ENCODE measurements at places on chromosomes 1 and 21. TPM values are rescaled to one million over a fixed set of nuclear protein-coding genes. Genes with fewer than 3 reads are reported as not detected.

HSD11B1 gene
- 15.7 TPM for total RNA-seq

GRCh38 chr1:162279136-162279498 lies 97.5 kb downstream of the SPATA46 start:
- peaks cover under 1% of the 10 kb centered on the region for H3K4me1 ChIP-seq
- H3K36me3 ChIP-seq = no peaks in the 10 kb centered on the region
- no peak for DNase-seq
- H3K27me3 ChIP-seq = no peaks in the 10 kb centered on the region

GRCh38 chr1:223712850-223713474 lies 623 bp downstream of the CAPN2 start:
- H3K27me3 ChIP-seq = no peaks in the 10 kb centered on the region
- peak overlapping the region; percentile 84 for H3K27ac ChIP-seq
- H3K4me1 ChIP-seq = peaks cover 58% of the 10 kb centered on the region
- peaks cover 2% of the 10 kb centered on the region for H3K36me3 ChIP-seq
- DNase-seq = no peak
- H3K4me3 ChIP-seq = peak overlapping the region; percentile 97

DNA sequence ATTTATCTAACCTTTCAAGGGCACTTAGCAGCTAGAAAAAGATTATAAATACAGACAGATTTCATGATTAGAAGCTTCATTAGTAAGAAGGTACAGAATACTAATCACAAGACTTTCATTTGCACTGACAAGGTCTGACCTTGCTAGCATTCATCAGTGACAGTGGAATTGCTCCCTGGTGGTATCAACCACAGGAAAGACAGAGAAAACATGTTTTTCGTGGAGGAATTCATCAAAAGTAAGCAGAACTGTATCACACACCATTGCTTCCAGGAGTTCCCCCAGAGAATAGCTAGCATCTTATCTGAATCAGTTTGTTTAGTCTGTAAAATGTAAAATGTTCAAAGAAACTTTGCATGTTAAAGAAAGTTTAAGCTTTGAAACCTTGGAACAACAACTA lies 20.6 kb upstream of the CRB1 start:
- no peaks in the 10 kb centered on the region for H3K27me3 ChIP-seq
- no peaks in the 10 kb centered on the region for H3K4me1 ChIP-seq
- no peak overlapping the region for H3K27ac ChIP-seq
- DNase-seq = no peak
- no peaks in the 10 kb centered on the region for H3K36me3 ChIP-seq
- H3K4me3 ChIP-seq = no peak overlapping the region

- H3K27me3 ChIP-seq = no peaks in the 10 kb centered on the region
- H3K27ac ChIP-seq = no peak overlapping the region
- no peaks in the 10 kb centered on the region for H3K36me3 ChIP-seq
- DNase-seq = no peak
- H3K4me3 ChIP-seq = no peak overlapping the region
Observed at GRCh38 chr1:26010825-26011224, 10.8 kb upstream of the EXTL1 start.

- H3K36me3 ChIP-seq = no peaks in the 10 kb centered on the region
- H3K4me1 ChIP-seq = no peaks in the 10 kb centered on the region
- no peak overlapping the region for H3K4me3 ChIP-seq
- DNase-seq = no peak
- H3K27me3 ChIP-seq = no peaks in the 10 kb centered on the region
Observed at GRCh38 chr1:95852483-95853070, 618.6 kb downstream of the RWDD3 start.

All from thoracic aorta (tissue), 2 donors.